ENCODE measurements at places on chromosomes 4 and X. TPM values are rescaled to one million over a fixed set of nuclear protein-coding genes. Genes with fewer than 3 reads are reported as not detected.

RTL3 gene
- under 0.01 TPM for total RNA-seq

SSX4 gene
- not detected for total RNA-seq

ANXA3 gene
- total RNA-seq: 26.4 TPM

NUP62CL gene
- 1.4 TPM for total RNA-seq

ASB5 gene
- total RNA-seq: not detected

METTL14 gene
- 38.9 TPM for total RNA-seq

GLRA3 gene
- total RNA-seq: not detected

AREG gene
- 0.71 TPM for total RNA-seq

NAAA gene
- 32.9 TPM for total RNA-seq

SYTL5 gene
- under 0.01 TPM for total RNA-seq

REELD1 gene
- total RNA-seq: not detected

COL4A5 gene
- total RNA-seq: 69.8 TPM

FRG2 gene
- total RNA-seq: not detected

IDH3G gene
- 87.9 TPM for total RNA-seq

MAGEC1 gene
- total RNA-seq: not detected

UGT2B11 gene
- not detected for total RNA-seq

BTK gene
- total RNA-seq: not detected

PRSS12 gene
- total RNA-seq: 2.3 TPM

FGG gene
- total RNA-seq: 3.2 TPM

HSD17B13 gene
- total RNA-seq: 1.1 TPM

ASB11 gene
- total RNA-seq: not detected

S100G gene
- total RNA-seq: not detected

GPR82 gene
- total RNA-seq: not detected

ADAD1 gene
- total RNA-seq: not detected

CAPN6 gene
- 0.18 TPM for total RNA-seq

PPP2R2C gene
- not detected for total RNA-seq

DRD5 gene
- total RNA-seq: not detected

GRIPAP1 gene
- 19.0 TPM for total RNA-seq

SMIM10 gene
- total RNA-seq: 6.1 TPM

CYSLTR1 gene
- not detected for total RNA-seq

NALF2 gene
- total RNA-seq: not detected

RRAGB gene
- total RNA-seq: 8.6 TPM

CLRN2 gene
- total RNA-seq: not detected

MSX1 gene
- total RNA-seq: 5.8 TPM

ADAMTS3 gene
- total RNA-seq: 2.3 TPM

CT47B1 gene
- not detected for total RNA-seq

ZFP42 gene
- not detected for total RNA-seq

GPR119 gene
- not detected for total RNA-seq

PRRG3 gene
- total RNA-seq: not detected

PCDH18 gene
- total RNA-seq: 65.7 TPM

FHDC1 gene
- 0.18 TPM for total RNA-seq

CT45A2 gene
- total RNA-seq: not detected

RHOH gene
- 0.53 TPM for total RNA-seq

SLC7A11 gene
- total RNA-seq: 34.9 TPM

HSFX3 gene
- total RNA-seq: not detected

STATH gene
- total RNA-seq: not detected

PABPC5 gene
- 1.2 TPM for total RNA-seq

SPANXN4 gene
- total RNA-seq: not detected

MEPE gene
- total RNA-seq: not detected

All from myometrial cell (primary cell).